ENCODE measurements at places on chromosomes 16 and 17.

DNA sequence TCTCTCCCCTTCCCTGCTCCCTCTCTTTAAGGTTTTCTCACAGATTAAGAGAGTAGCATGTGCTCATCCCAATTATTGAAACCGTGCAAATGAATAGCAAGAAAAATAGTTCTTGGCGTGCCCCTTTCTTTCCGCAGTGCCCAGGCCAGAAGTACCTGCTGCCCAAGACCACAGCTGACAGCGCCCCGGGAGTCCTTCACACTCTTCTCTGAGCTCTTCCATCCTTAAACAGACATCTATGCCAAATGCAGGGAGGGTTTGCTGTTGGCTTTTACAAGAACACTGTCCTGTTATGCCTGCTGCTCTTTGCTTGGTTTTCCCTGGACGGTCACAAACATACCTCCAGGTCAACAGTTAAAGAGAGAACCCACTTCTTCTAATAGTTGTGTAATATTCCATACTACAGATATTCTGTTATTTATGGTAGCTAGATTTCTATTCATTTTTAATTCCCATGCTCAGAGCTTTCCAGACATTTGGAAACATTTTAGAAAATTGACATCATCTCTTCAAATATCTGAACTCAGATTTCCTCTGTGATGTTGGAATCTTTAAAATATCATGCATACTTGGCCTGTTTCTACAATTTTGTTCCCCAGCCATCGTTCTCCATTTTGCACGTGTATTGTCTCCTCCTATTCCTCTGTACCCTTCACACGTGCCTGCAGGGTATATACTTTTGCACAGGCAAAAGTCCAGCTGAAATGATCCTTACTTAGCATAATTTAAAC lies 416.7 kb downstream of the WWOX start:
- no peak overlapping the region for H3K27ac ChIP-seq
- H3K27me3 ChIP-seq, result no peaks in the 10 kb centered on the region
- DNase-seq, result no peak
- no peak overlapping the region for H3K4me3 ChIP-seq
- H3K36me3 ChIP-seq, result peaks cover 2% of the 10 kb centered on the region

DNA sequence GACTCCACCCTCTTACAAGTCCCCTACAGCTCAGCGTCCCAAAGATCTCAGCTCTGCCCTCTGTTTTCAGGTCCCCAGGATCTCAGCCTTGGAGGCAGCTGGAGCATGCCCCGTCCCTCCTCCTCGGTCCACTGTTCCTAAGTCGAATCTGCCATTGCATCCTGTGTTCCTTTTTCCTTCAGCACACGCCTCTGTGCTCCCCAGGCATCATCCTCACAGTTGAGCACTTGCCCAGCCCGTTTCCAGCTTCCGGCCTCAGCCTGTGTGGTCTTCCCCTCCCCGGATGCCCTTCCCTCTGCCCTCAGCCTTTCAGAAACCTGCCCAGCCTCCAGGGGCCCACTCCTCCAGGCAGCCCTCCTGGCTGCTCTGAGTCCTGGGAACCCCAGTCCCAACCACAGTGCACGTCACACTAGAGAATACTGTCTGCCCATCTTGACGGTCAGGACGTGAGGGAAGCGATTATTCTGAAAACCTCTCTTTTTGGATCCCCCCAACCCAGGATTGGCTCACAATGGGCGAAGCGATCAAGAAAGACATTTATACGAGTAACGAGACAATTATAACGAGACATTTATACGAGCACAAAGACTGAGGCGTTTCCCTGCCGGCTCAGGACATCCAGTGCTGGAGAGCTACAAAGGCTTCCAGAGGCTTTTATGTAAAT lies 41.4 kb downstream of the RPH3AL start:
- H3K27ac ChIP-seq, result peak overlapping the region; percentile 83
- peaks cover 2% of the 10 kb centered on the region for H3K4me1 ChIP-seq
- peaks cover 18% of the 10 kb centered on the region for H3K36me3 ChIP-seq
- DNase-seq, result no peak
- H3K27me3 ChIP-seq, result no peaks in the 10 kb centered on the region
- no peak overlapping the region for H3K4me3 ChIP-seq

GRCh38 chr16:87471278-87472141 lies 21.3 kb downstream of the ZCCHC14 start:
- H3K4me3 ChIP-seq, result no peak overlapping the region
- no peak for DNase-seq
- H3K36me3 ChIP-seq, result no peaks in the 10 kb centered on the region
- H3K4me1 ChIP-seq, result peaks cover 28% of the 10 kb centered on the region
- peak overlapping the region; percentile 2 for H3K27ac ChIP-seq
- H3K27me3 ChIP-seq, result no peaks in the 10 kb centered on the region

DNA sequence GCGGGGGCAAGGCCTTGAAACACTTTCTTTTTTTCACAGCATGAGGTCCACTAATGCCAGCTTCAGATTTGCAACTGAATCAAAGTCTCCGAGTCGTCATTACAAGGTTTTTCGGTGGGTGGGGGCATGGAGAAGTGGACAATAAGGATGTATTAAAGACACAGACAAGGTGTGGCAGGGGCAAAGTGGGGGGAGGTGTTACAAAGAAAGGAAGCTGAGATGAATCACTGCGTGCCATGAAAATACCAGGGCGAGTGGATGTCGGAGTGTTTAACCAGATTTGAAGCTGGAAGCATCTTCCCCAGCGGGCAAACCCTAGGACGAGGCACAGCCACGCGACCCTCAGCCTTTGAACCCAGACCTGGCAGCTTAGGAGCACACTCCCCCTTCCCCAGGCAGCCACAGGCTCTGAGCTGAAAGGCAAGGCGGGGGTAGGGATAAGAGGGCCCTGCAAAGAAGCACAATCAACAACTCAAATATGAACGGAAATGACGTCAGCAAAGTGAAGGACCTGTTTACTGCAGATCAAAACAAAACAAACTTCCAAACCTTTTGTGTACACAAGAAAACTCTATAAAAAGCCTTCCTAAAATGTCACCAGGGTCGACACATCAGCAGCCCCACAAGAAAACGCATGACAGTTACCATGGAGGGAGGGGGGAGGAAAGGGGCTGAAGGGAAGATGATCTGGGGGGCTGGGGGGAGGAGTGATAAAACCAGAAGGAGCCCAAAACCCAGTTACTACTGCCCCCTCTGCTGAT lies 5.6 kb upstream of the ZFHX3 start:
- peak overlapping the region; percentile 57 for H3K4me3 ChIP-seq
- H3K27me3 ChIP-seq, result no peaks in the 10 kb centered on the region
- H3K27ac ChIP-seq, result no peak overlapping the region
- H3K4me1 ChIP-seq, result peaks cover 28% of the 10 kb centered on the region
- no peaks in the 10 kb centered on the region for H3K36me3 ChIP-seq

GRCh38 chr16:9713156-9713555 lies 469.1 kb downstream of the GRIN2A start:
- no peak for DNase-seq
- H3K27ac ChIP-seq, result no peak overlapping the region
- no peaks in the 10 kb centered on the region for H3K36me3 ChIP-seq

GRCh38 chr17:64203630-64204029 lies 59.4 kb downstream of the TEX2 start:
- peaks cover 16% of the 10 kb centered on the region for H3K4me1 ChIP-seq
- no peaks in the 10 kb centered on the region for H3K27me3 ChIP-seq
- no peak overlapping the region for H3K27ac ChIP-seq
- DNase-seq, result no peak
- H3K36me3 ChIP-seq, result no peaks in the 10 kb centered on the region

GRCh38 chr16:54268340-54268739 lies 18.2 kb downstream of the IRX3 start:
- no peaks in the 10 kb centered on the region for H3K4me1 ChIP-seq
- no peak overlapping the region for H3K27ac ChIP-seq
- no peaks in the 10 kb centered on the region for H3K36me3 ChIP-seq

DNA sequence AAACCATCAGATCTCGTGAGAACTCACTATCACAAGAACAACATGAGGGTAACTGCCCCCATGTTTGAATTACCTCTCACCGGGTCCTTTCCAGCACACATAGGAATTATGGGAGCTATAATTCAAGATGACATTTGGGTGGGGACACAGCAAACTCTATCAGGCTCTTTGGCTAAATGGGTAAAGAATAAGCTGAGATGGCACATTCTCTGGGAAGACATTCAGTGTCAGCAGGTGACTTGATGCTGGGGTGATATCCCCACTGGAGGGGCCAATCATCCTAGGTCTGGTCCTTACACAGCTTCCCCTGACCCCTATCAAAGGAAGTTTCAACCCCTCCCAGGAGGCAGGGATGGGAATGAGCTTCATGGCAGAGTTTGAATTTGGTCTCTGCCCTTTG lies 664.0 kb upstream of the EEF2KMT start:
- H3K36me3 ChIP-seq, result no peaks in the 10 kb centered on the region
- no peaks in the 10 kb centered on the region for H3K4me1 ChIP-seq
- DNase-seq, result no peak
- H3K4me3 ChIP-seq, result no peak overlapping the region
- H3K27me3 ChIP-seq, result peaks cover 3% of the 10 kb centered on the region

GRCh38 chr16:56295739-56296527 lies 104.6 kb downstream of the GNAO1 start:
- H3K27me3 ChIP-seq, result peaks cover 3% of the 10 kb centered on the region
- no peak overlapping the region for H3K27ac ChIP-seq
- DNase-seq, result no peak

DNA sequence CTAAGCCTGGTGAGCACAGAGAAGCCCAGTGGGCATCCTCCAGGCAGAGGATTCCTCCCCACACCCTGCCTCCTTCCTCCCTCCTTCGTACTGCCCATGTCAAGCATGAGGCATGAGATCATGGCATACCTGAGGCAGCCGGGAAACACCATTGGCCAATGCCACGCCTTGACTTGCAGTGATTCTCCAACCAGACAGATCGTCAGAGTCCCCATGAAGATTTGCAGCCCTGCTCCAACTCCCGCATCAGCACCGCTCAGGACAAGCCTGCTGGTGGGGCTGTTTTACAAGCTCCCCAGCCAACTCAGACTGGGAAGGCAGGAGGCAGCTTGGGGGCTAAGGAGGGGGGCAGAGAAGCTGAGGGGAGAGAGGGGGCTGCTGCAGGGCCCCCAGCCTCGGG lies 2.9 kb upstream of the KRT16 start:
- peaks cover 2% of the 10 kb centered on the region for H3K4me1 ChIP-seq
- no peak for DNase-seq
- H3K36me3 ChIP-seq, result no peaks in the 10 kb centered on the region

DNA sequence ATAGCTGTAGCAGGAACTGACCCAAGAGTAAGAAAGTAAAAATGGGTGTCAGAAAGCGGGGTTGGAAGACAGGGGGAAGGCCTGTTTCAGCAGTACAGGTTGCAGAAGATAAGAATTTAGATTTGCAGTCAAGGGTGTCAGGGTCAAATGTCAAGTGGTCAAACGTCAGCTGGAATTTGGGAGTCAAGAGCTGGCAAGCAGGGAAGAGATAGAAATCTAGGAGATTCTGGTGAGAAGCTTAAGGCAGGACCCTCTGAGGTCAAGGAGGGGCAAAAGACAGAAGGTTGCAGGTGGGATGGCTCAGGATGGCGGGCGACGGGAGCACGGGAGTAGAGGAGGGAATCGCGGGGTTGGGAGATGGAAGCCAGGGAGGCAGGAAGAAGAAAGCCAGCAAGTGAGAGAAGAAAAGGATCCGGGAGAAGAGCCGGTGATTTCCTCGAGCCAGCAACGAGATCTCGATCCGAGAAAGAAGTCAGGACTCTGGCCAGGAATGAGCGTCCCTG lies 335 bp downstream of the SLC25A35 start:
- no peaks in the 10 kb centered on the region for H3K27me3 ChIP-seq
- H3K27ac ChIP-seq, result peak overlapping the region; percentile 80
- H3K4me1 ChIP-seq, result peaks cover 8% of the 10 kb centered on the region
- H3K4me3 ChIP-seq, result peak overlapping the region; percentile 87

GRCh38 chr16:49351096-49351487 lies 22.5 kb upstream of the C16orf78 start:
- no peak for DNase-seq
- H3K4me3 ChIP-seq, result no peak overlapping the region
- no peaks in the 10 kb centered on the region for H3K4me1 ChIP-seq
- H3K27me3 ChIP-seq, result peaks cover 56% of the 10 kb centered on the region
